ENCODE measurements at places on chromosomes 5 and 9.
A peak's percentile ranks its signal among the peaks of the same experiment; 100 is the strongest.

DNA sequence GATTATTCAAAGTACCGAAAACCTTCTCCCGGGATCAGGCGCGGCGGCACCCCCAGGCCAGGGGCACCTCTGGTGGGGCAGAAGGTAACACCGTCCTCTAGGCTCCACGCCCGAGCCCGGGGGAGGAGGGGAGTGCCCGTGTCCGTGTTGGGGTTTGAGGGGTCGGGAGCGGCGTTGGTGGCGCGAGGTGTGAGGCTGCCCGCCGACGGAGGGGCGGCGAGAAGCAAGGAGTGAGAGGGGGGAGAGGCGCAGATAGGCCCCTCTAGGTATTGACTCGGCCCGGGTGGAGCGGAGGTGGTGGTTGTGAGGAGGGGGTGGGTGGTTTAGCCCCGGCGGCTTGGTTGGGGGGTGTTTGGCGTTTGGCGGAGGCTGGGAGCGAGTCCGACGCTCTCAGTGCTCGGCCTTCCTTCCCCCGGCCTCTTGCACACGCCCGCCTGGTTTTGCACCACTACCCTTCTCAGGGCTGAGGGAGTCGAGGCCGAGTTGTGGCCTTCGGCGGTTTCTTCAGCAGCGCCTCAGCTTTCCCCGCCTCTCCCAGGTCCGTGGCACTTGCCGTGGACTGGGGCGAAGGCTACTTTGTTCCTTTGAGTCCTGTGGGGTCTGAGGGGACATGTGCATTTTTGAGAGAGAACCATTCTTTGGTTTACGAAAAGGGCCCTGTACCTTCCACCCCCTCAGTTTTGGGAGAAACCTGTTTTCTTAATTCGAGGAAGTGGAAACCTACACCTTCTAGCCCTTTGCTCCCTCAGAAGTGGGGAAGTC lies 450 bp downstream of the GPBP1 start:
- peak; percentile 21 for DNase-seq

GRCh38 chr9:16598316-16598715 lies 272.2 kb downstream of the BNC2 start:
- no peak for DNase-seq

DNA sequence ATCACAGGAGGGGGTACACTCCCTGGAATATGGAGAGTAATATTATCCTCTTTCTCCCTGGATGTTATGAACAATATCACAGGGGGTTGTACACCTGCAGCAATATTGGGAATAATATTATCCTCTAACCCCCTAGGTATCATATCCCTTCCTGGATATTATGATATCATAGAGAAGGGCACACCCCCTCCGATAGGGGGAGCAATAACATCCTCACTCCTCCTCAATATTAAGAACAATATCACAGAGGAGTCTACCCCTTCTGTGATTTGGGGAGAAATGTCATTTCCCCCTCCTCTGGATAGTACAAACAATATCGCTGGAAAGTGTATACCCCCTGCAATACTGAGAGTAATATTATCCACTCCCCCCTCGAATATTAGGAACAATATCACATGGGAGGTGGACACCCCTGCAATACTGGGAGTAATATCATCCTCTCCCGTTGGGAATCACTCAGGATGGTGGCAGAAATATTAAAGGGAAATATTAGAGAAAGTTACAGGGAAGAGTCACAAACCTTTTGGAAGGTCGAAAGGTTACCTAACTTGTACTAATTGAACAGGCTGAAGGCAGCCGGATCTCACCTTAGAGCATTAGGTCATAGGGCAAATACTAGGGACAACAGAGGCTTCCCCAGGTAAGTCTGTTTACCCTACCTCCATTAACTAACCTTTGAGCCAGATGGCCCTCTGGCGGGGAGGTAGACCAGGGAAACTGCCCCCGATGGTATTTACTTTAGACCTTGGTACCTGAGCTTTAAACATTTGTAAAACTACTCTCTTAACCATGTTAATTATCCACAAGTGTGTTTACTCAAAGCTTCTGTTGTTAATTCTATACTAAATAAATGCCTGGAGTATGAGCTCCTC lies 57.5 kb upstream of the FREM1 start:
- DNase-seq = no peak

DNA sequence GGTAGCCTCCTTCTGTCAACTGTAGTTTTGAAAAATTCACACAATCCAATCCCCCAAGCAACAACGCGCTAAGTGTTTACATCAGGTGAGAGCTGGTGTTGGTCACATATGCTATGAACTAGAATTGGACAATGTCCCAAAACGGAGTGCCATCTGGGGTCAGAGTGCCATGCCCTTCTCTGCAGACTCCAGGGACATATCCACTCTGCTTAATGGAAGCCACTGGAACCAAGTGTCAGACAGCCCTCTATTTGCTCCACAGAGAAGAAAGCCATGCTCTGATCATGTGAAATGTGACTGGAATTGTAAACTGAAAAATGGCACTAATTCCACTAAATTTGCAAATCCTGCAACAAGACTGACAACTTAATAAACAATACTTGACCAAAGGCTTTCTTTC lies 12.2 kb downstream of the ABCA1 start:
- DNase-seq = no peak

DNA sequence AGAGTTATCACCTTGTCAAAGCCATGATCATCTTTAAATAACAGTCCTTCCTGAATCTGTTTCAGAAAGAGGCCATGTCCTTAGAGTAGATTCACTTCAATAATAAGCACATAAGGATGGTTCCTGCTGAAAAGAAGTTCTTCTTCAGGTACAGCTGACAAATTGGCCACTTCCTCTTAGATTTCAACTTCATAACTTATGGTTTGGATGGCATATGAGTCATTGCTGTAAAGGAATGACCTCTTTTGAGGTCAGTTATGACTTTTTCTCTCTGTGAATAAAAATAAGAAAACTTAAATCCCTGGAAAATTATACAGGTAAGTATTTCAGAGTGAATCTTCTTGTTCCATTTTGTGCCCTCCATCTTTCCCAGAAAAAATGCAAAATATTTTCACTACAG lies 555.3 kb upstream of the ZNF462 start:
- DNase-seq = peak; percentile 56
